ENCODE measurements at places on chromosomes 6 and 20. TPM values are rescaled to one million over a fixed set of nuclear protein-coding genes. Genes with fewer than 3 reads are reported as not detected.

HLA-DQA1 gene
- not detected for total RNA-seq

DNA sequence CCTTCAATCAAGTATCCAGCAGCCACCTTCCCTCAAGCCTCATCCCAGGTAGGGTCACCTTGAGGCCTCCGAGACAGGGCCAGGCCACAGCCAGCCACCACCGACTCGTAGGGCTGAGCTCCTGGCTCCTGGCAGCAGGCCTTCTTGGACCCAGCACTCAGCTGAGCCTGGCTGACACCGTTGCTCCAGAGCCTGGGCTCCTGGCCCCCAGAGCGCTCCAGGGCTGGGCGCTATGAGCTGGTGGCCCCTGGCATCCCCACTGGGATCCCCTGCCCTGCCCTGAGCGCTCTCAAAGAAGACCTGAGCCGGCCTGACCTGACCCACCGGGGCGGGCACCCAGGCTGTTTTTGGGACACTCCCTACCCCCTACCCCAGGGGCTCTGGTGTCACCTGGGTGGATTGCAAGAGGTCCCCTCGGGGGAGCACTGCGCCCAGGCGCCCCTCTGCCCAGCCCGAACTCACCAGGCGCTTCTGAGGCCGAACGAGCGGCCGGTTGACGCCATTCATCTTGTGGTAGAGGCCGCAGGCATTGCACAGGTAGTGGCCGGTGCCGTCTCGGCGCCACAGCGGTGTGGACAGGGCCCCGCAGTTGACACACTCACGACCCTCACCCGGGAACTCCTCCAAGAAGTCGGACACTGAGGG, 2.7 kb downstream of the GATA5 start:
- DNase-seq: no peak

DPPA5 gene
- total RNA-seq: not detected

- DNase-seq: no peak
Measured at GRCh38 chr6:41289815-41290214, 3.3 kb upstream of the TREM1 start.

DNA sequence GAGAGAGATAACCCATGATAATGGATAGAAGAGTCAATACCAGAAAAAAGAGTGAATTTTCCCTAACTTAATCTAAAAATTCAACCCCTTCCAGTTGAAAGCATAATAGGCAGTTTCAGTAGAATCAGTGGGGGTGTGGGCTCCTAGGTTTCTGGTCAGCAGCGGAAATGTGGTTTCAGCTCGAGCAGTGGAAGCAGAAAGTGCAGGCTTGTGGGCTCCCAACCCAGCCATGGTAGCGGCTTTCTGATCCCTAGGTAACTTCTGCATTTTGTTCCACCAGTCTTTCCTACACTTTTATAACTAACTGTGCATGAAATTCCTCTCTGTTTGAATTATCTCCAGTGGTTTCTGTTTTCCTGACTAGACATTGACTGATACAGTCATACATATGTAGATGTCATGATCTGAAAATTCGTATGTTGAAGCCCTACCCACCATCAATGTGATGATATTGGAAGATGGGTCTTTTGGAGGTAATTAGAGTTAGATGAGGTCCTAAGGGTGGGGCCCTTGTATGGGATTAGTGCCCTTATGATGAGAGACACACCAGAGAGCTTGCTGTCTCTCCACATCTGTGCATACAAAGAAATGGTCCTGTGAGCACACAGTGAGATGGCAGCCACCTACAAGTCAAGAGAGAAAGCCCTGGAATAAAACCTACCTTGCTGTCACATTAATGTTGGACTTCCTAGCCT, 6.5 kb upstream of the DDO start:
- DNase-seq: no peak

SLC35F1 gene
- not detected for total RNA-seq

CAGE1 gene
- not detected for total RNA-seq

TBC1D32 gene
- 1.7 TPM for total RNA-seq

- DNase-seq: no peak
Measured at GRCh38 chr20:1674361-1674760, 16.8 kb upstream of the SIRPG start.

DNA sequence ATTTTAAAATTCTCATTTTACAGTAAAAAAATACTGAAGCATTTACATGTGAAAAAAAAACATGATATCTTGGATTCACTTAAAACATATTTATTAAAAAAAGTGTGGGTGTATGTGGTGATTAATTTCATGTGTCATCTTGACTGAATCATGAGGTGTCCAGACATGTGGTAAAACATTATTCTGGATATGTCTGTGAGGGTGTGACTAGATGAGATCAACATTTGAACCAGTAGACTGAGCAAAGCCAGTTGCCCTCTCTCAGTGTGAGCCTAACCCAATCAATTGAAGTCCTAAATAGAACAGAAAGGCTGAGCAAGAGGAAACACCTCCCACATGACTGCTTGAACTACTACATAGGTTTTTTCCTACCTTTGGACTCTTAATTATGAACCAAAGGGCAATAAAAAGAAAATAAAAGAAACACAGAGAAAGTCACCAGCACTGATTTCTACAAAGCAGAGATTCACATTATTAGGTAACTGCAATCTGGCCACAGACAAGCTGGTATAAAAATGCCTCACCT, 90.5 kb upstream of the VGLL2 start:
- DNase-seq: no peak

GRCh38 chr6:140779341-140779740, 1353.4 kb upstream of the GJE1 start:
- no peak for DNase-seq

DDO gene
- 2.0 TPM for total RNA-seq

DNA sequence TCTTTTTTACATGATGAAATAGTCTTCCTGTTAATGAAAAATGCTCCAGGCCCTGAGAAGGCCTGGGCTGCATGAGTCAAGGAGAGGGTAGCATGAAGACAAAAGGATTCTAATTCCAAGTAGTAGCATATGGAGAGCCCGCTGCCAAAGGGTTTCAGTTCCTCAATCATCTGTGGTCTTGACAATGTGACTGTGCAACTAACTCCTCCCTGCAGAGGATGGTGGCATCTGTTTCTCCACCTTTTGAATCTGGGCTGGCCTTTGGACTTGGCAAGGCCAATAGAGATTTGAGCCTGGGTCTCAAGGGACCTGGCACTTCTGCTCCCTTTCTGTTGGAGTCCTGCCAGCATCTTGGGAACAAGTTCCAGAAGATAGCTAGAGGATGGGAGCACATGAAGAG, 35.1 kb upstream of the ANKEF1 start:
- DNase-seq: no peak

GRCh38 chr6:115582386-115582785, 478.3 kb downstream of the FRK start:
- DNase-seq: no peak

DNA sequence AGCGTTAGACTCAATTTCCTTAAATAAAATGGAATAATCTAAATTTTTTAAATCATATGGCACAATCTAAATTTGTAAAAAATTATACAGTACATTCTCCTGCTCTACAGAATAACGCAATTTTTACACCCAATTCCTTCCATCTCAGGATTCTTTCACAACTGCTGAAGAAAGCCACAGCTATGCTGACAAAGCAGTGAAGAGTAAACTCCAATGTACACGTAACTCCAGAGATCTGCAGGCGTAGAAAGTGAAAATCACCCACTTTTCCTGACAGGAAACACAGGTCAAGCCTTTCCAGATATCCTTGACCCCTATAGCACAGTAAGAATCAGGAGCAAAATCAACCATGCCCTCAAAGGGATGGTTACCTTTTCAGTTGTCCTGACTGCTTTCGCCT, 27.4 kb downstream of the EPHA7 start:
- no peak for DNase-seq

DNA sequence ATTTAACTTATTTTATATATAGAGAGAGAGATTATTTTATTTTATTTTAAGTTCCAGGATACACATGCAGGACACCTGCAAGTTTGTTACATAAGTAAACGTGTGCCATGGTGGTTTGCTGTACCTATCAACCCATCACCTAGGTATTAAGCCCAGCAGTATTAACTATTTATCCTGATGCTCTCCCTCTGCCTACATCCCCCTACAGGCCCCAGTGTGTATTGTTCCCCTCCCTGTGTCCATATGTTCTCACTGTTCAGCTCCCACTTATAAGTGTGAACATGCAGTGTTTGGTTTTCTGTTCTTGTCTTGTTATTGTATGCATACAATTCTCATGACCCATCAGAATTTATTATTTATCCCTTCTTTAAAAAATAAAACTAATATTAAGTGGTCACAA, 34.6 kb downstream of the FKBP1C start:
- no peak for DNase-seq

DNA sequence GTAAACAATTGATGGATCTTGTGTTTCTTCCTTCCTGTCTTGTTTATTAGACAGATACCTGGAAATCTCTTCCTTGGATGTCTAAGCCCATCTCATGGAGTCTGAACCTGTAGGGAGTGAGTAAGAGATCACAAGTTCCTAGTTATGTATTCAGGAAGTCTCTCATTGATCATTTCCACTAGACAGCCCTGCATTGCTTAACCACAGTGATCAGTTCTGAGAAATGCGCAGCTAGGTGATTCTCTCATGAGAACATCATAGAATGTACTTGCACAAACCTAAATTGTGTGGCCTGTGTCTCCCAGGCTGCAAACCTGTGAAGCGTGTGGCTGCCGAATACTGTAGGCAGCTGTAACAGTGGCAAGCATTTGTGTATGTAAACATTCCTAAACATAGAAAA, 39.1 kb downstream of the FAM120B start:
- no peak for DNase-seq

RGS19 gene
- total RNA-seq: 32.6 TPM

GRCh38 chr6:15948930-15949900, 179.7 kb upstream of the MYLIP start:
- peak; percentile 45 for DNase-seq

- no peak for DNase-seq
Measured at GRCh38 chr20:62622877-62623487, 19.3 kb upstream of the SLCO4A1 start.

PSMB8 gene
- total RNA-seq: 67.0 TPM

NFATC2 gene
- total RNA-seq: 10.1 TPM

GRCh38 chr6:116761779-116762178, 3.7 kb downstream of the FAM162B start:
- no peak for DNase-seq

OR12D3 gene
- total RNA-seq: not detected

- no peak for DNase-seq
Measured at GRCh38 chr6:137399881-137400443, 94.2 kb downstream of the OLIG3 start.

ADGRF1 gene
- 0.82 TPM for total RNA-seq
